ENCODE measurements at places on chromosomes 12 and 14.

- no peak for DNase-seq
Observed at GRCh38 chr12:80058586-80058985, 40.8 kb upstream of the OTOGL start.

DNA sequence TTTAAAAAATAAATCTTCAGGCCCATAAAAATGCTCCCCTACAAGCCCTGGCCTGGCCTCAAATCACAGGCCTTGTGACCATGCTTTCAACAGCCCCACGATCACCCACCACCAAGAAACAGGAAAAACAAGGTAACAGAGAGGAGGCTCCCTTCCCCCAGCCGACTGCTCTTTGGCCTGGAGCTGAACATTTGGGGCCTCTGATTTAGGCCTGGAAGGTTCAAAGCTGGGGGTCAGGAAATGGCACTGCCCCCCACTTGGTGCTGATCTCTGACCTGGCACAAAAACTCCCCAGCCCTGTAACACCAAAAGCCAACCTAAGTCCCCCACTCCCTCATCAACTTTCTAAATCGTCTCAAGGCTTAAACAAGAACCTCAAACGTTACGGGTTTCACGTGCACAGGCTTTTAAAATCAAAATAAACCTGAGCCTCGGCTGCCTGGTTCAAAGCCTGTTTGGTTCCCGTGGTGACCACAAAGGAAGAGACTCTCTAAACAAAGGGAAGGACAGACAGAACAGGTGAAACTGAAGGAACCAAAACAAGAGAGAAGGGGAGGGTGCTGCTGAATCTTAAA, 9.0 kb downstream of the ACTN1 start:
- DNase-seq = no peak

GRCh38 chr12:90888316-90888715, 66.7 kb downstream of the CCER1 start:
- DNase-seq = no peak

- no peak for DNase-seq
Observed at GRCh38 chr14:95092723-95093122, 64.6 kb downstream of the DICER1 start.

DNA sequence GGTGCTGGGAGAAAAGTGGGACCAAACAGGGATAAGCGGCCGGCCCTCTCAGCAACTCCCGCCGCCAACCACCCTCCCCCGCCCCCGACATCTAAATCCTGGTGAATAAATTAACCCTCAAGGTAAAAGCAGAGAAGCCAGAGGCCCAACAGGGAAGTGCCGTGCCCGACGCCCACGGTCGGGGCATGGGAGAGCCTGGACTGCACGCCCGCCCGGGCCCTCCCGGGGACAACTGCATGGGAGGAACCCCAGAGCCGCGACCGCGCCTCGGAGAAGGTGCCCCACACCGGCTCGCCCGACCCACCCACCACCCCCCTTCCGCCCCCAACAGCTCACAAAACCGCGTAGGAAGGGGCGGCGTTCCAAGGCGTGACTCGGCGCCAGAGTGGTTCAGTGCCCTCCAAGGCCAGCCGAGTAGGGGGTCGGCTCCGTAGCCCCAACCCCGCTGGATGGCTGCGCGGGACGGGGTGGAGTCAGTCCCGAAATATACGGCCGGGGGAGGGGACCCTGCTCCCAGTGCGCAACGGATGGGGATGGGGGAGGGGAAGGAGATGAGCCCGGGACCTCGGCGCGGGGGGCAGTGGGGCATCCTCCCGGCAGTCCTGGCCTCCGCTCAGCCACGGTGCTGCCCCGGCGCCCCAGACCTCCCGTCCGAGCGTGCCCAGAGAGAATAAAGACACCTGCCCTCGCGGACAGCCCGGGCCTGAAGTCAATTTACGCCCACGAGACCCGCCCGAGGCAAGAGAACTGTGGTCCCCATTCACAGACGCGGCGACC, 732 bp downstream of the SLC25A29 start:
- DNase-seq = peak; percentile 40

- DNase-seq = no peak
Observed at GRCh38 chr12:89327486-89328094, 24.7 kb downstream of the DUSP6 start.

DNA sequence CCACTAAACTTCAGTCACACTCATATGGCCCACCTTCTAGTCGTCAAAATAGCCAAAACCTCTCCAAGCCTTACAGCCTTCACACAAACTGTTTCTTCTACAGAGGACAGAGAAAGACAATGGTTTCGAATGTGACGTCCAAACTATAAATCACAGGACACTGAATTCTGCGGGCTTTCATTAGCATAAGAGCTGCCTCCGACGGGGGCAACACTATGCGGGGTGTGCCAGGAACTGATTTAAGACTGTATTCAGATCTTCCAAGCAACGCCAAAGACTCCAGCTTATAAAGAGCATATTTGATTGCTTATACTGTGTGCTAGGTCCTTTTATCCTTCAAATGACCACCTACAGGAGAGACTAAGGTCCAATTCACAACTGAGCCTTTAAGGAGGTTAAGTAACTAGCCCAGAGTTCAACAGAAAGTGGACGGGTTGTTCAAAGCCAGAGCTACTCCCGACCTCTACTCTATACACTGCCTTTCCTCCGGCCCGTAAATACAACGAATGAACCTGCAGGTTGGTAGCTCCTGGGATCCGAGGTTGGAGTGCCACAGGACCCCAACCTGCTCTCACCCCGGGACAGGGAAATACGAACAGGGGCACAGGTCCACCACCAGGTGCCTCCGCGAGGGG, 575 bp downstream of the L2HGDH start:
- no peak for DNase-seq

- DNase-seq = no peak
Observed at GRCh38 chr14:40362856-40363255, 930.6 kb upstream of the FBXO33 start.

DNA sequence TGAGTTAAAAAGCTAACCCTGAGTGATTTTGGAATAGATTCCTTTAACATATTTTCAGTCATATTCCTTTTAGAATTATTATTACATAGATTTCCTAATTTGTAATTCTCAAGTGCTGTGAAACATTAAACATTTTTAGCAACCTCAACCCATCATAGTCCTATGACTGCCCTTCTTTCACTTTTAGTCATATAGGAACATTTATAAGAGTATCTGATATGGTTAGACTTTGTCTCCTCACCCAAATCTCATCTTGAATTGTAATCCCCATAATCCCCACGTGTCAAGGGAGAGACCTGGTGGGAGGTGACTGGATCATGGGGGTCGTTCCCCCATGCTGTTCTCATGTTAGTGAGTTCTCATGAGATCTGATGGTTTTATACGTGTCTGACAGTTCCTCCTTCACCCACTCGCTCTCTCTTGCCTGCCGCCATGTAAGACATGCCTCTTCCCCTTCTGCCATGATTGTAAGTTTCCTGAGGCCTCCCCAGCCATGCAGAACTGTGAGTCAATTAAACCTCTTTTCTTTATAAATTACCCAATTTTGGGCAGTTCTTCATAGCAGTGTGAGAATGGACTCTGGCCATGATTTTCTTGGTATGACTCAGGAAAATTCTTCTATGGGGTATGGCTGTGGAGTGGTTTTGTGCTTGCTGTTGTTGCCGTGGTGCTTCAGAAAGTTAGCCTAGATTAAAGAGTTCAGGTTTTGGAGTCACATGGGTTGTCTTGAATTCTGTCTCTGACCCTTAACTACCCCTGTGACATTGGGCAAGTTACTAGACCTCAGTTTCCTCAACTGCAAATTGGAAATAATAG, 83.9 kb downstream of the FUT8 start:
- DNase-seq = no peak

DNA sequence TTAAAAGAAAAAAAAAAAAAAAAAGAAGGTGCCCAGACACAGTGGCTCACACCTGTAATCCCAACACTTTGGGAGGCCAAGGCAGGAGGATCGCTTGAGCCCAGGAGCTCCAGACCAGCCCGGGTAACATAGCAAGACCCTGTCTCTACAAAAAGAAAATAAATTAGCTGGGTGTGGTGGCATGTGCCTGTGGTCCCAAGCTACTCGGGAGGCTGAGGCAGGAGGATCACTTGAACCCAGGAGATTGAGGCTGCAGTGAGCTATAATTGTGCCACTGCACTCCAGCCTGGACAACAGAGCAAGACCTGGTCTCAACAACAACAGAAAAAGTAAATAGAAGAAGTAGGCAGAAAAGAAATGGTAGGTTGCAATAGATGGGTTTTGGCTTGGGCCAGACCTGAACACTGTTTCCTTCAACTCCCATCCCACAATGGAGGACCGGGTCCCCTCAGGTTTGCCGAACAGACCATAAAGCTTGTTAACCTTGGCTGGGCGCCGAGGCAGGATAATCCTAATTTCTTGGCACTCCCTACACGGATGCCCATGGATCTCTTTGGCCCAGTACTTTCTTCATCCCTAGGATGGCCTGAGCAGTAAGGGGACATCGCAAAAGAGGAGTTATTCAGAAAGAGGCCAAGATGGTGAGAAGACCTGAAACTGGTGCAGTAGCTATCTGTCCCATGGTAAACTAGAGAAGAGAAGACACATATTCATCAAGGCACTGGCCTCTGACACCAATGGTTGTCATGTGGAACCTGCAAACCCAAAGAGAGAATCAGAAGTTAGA, 165.5 kb upstream of the CCND2 start:
- no peak for DNase-seq

DNA sequence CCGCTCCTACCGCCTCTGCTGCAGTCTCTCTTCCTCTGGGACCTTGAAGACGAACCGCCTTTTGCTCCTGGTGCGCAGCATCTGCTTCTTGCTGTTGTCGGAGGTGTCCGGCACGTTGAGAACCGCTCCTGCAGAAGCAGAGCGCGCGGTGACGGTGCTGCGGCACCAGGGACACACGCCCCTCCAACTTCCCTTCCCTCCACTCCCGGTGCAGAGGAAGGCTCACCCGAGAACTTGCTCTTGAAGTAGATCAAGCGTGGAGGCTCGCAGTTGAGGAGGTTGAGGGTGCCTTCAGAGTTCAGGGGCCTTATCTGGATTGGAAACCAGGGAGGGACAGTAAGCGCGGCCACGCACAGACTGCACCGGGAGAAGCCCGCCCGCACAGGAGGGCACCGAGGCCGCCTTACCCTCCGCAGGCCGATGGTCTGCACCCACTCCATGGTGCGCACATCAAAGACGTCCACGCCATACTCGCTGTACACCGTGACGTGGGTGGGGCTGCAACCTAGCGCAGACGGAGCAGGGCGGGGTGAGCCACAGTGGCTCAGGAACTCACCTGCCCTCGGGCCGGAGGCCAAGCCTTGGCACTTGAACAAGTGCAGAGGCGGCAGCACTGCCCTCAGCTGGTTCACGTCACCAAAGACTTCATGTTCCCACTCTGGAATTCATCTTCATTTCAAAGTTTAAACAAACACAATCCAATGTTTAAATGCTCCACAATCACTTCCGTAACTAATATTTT, 17.5 kb downstream of the AMN start:
- DNase-seq = no peak

GRCh38 chr12:108516511-108517275, 1.6 kb downstream of the FICD start:
- DNase-seq = no peak

DNA sequence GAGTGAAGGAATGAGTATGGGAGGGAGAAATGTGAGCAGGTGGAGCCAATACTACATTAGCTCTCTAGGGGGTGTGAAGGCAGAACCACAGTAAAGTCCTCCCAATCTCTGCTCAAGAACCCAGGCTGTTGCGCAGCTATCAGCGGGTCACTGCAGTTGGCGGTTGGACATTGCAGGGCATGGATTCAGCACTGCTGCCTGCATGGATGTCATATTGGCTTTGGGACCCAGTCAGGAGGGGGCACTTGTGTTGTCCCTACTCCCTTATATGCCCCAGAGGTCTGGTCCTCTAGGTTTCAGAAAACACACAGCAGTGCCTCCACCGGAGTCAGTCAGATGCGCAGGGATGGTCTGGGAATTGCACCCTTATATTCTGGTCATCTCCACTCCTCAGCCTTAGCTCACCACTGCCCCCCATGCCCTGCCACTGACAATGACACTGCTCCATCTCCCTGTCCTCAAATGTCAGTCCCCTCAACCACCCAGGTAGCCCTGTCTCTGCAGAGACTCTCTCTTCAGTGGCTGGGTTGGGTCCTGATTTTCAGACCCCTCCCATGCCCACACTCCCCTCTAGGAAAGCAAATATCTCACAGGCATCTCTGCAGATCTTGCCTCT, 9.6 kb downstream of the ZDHHC22 start:
- no peak for DNase-seq

GRCh38 chr12:8033153-8034044, 883 bp downstream of the FOXJ2 start:
- peak; percentile 74 for DNase-seq

DNA sequence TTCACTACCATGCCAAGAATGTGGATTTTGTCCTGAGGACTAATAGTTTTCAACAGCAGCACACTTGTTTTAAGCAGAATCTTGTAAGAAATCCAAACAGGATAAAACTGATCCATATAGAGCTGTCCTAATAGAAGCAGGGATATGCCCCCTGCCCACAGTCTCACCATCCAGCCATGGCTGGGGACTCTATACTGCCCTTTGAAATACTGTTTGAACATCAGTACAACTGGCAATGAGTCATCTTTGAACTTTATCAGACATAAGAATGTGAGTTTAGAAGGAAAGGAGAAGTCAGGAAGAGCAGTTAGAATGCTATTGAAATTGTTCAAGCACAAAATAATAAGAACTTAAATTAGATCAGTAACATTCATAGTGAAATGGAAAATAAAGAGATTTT, 3.8 kb upstream of the C12orf42 start:
- DNase-seq = no peak

DNA sequence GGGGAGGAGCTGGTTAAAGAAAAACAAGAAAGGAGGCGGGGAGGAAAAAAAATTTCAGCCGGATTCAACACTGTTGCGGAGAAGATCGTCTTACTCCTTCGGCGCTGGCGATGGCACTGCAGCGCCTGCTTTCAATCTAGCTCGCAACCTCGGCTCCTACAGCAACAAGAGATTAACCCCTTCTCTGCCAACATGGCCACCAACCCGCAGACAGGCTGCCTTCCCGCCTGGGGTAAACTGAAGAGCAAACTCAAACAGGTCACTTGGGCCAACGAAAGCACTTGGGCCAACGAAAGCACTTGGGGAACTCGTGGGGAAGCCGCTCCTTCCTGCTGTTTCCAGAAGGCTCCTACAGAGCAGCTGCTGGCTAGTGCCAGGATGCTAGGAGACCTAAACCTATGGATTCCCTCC, 73.7 kb downstream of the CIT start:
- no peak for DNase-seq

- no peak for DNase-seq
Observed at GRCh38 chr12:4217091-4217490, 56.5 kb upstream of the CCND2 start.

DNA sequence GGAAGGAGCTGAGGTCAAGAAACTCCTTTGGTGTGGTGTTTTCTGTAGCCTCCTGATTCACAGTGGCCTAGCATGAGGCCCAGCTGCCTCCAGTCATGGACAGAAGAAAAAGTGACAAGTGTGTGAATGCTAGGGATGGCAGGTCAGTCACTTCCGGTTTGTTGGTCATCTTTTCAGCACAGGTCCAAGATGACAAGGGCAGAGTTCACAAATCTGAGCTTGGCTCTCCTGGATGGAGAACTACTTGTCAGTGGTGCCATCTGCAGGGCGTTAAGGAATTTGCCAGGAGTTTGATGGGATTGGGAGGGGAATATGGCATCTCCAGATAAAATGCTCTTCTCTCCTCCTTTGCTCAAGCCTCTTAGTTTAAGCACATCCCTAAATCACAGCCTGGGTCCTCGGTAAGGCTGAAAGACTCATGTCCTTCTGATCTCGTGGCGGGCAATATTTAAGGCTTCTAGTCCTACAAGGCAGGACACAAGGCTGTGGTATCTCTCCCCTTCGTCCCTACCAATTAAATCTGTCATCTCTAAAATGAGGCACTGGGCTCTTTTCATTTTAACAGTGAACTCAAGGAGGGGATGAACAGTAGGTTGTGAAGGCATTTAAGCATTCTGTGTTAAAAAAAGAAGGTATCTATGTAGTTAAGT, 10.0 kb downstream of the TUBA1B start:
- DNase-seq = no peak
